ENCODE measurements at places on chromosomes 2 and 18. TPM values are rescaled to one million over a fixed set of nuclear protein-coding genes. Genes with fewer than 3 reads are reported as not detected.

DNA sequence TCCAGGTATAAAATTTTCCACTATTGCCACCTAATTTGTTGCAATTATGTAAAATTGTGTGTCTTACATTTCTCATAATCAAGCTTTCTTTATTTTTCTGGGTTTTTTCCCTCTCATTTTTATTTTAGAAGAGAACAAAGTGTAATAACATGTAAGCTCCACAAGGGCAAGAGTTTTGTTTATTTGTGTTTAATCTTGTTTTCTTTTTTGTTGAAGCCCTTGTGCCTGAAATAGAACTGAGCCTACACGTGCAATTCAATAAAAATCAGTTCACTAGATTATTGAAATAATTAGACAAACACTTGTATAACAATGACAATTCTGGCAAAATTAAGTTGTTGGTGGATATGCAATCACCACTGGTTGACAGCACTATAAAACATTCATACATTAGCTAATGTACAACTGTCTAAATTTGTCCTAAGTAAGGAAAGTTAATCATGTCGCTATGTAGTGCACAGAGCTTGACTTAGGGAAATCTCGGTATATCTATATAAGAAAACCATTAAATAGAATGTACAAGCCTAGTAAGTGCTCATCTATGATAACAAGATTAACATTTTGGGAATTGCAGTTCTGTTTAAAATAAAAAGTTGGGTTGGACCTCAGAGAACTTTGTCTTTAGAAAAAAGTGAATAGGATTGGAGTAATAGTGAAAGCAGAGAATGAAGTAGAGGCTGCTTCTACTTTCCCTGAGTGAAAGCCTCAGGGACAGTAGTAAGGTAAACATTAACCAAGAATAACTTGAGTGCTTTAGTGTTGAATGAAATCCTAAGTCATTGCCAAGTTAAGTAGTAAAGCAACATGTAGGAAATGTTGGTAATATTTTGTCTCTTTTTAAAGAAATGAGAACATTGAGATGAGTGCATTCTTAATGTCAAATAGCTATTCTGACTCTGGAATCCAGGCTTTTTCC lies 37.4 kb upstream of the NOL4 start:
- no peaks in the 10 kb centered on the region for H3K27me3 ChIP-seq
- H3K4me3 ChIP-seq = no peak overlapping the region
- no peaks in the 10 kb centered on the region for H3K4me1 ChIP-seq
- H3K36me3 ChIP-seq = no peaks in the 10 kb centered on the region

LBX2 gene
- total RNA-seq = 0.54 TPM

DNA sequence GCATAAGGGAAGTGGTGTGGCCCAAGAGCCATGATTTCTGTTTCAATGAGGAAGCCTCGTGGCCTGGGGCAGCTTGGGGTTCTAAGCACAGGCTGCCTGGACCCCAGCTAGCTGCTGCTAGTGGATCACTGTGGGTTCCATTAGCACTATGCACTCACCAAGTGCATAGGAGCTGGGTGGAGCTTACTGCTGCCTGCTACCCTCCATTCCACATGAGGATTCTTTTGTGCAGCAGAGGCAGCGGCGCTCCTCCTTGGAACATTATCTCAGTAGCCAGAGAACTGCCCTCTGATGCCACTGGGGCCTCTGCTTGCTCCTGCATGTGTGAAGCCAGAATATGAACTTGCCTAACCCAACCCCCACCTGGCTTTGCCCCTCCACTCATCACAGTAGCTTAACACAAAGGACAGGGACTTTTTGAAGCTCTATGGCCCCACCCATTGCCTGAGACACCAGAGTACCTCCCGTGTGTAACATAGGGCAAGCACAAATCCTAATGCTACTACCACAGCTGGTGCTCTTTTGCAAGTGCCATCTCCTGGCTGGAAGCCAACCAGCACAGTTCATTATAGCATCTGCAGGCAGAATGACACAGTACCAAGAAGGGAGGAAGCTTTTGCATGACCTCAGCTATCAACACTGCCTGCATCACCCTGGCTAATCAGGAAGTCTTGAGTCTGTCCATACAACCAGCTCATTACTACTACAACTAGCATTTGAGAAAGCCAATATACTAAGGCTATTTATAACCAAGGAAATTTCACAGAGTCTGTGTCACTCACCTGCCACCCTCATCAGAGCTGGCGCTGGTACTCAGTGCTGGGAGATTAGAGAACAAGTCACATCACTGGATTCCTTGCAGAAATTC lies 297.0 kb upstream of the GULP1 start:
- peaks cover 16% of the 10 kb centered on the region for H3K4me1 ChIP-seq
- no peak overlapping the region for H3K4me3 ChIP-seq
- DNase-seq = no peak
- H3K36me3 ChIP-seq = no peaks in the 10 kb centered on the region

- H3K27me3 ChIP-seq = no peaks in the 10 kb centered on the region
- peak overlapping the region; percentile 71 for H3K4me3 ChIP-seq
- no peak for DNase-seq
- H3K36me3 ChIP-seq = no peaks in the 10 kb centered on the region
Measured at GRCh38 chr2:84879584-84880394, 1.1 kb downstream of the TRABD2A start.

BAZ2B gene
- 73.8 TPM for total RNA-seq

TUBB8B gene
- not detected for total RNA-seq

HRH4 gene
- total RNA-seq = not detected

CFC1 gene
- total RNA-seq = not detected

DNA sequence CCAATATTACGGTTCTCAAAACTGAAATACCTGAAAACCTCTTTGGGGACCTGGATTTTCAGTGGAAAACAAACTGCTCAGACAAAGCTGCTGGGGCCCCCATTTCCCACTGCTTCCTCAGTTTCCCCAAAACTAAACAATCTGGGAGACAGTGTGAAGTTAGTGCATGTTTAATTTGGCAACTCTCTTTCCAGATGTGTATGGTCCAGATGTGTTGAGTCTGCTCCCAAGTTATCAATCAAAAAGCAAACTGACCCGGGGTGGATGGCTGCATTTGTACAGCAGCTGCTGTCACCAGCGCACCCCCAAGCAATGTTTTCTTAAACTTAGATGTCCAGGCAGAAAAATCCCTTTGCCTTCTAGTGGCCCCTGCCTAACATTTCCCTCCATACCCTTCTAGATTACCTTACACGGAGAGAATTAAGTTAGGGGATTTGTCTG lies 136.9 kb downstream of the COPS8 start:
- DNase-seq = no peak
- H3K36me3 ChIP-seq = no peaks in the 10 kb centered on the region
- H3K27me3 ChIP-seq = no peaks in the 10 kb centered on the region
- H3K27ac ChIP-seq = no peak overlapping the region

ZSWIM2 gene
- not detected for total RNA-seq

DNA sequence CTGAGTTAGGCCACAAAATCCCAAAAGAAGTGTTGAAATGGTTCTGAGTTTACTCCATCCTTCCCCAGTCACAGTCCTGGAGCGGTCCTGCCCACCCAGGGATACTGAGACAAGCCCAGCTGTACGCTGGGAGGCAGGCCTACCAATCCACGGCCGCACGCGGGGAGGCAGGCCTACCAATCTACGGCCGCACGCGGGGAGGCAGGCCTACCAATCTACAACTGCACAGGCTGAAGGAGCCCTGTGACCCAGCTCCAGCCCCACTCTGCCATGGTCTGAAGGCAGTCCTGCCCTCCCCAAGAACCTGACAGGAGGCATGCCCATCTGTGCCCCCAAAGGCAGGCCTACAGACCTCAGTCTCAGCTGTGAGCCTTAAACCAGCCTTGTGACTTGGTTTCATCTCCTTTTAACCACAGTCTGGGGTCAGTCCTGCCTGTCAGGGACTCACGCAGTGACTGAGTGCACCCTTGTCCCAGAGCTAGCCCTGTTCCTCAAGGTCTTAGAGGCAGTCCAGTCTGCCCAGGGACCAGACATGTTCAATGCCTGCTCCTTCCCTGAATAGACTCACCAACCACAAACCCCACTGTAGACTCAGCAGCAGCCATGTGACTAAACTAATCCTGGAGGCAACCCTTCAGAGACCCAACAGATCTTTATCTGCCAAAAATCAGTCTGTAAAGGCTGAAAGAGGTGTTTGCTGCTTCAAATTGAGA lies 36.8 kb downstream of the GPC1 start:
- no peaks in the 10 kb centered on the region for H3K4me1 ChIP-seq
- no peaks in the 10 kb centered on the region for H3K27me3 ChIP-seq
- peak; percentile 1 for DNase-seq
- no peak overlapping the region for H3K27ac ChIP-seq
- no peak overlapping the region for H3K4me3 ChIP-seq

DNA sequence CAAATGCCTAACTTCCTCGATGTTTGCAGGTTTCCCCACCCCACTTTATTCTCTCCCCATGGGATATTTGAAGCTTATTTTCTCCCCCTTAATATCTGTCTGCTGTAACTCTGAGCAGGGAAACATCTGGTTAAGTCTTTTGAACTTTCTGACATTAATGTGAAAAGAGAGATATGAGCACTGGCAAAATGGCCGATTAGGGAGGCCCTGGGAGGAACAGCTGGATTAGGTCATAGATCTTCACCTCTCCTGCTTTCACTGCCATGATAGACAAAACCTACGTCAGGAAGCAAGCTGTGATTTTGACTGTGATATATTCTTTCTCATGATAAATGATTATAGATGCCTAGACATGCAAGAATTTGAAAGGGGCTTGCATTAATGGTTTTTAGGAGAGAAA lies 43.6 kb downstream of the LYPD6B start:
- H3K36me3 ChIP-seq = no peaks in the 10 kb centered on the region
- no peak overlapping the region for H3K4me3 ChIP-seq
- no peaks in the 10 kb centered on the region for H3K27me3 ChIP-seq

GNAL gene
- 20.4 TPM for total RNA-seq

- H3K27me3 ChIP-seq = no peaks in the 10 kb centered on the region
- no peak for DNase-seq
- no peak overlapping the region for H3K27ac ChIP-seq
- no peak overlapping the region for H3K4me3 ChIP-seq
- H3K4me1 ChIP-seq = no peaks in the 10 kb centered on the region
Measured at GRCh38 chr2:166419616-166419934, 43.8 kb upstream of the SCN9A start.

DNA sequence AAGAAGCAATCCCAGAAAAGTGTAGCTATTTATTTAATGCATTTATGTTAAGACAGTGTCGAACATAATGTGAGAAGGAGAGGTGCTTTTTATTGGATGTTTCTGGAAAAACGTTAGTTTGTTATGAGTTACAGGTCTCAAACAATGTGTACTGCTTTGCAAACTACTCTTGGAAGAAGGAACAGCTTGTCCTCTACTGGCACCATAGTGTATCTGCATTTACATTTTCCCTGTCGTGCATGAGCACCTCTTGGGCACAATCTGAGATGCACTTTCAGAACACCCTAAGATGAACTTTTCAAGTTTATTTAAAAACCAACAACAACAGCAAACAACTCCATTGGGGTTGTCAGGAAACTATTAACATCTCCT lies 22.8 kb downstream of the CCNYL1 start:
- H3K36me3 ChIP-seq = no peaks in the 10 kb centered on the region
- no peaks in the 10 kb centered on the region for H3K27me3 ChIP-seq
- no peaks in the 10 kb centered on the region for H3K4me1 ChIP-seq
- no peak for DNase-seq
- no peak overlapping the region for H3K27ac ChIP-seq

SRD5A2 gene
- total RNA-seq = not detected

- no peak for DNase-seq
- H3K27me3 ChIP-seq = no peaks in the 10 kb centered on the region
- H3K36me3 ChIP-seq = no peaks in the 10 kb centered on the region
- H3K27ac ChIP-seq = no peak overlapping the region
Measured at GRCh38 chr2:122019724-122020123, 264.3 kb downstream of the TSN start.

VIT gene
- 23.9 TPM for total RNA-seq

DNA sequence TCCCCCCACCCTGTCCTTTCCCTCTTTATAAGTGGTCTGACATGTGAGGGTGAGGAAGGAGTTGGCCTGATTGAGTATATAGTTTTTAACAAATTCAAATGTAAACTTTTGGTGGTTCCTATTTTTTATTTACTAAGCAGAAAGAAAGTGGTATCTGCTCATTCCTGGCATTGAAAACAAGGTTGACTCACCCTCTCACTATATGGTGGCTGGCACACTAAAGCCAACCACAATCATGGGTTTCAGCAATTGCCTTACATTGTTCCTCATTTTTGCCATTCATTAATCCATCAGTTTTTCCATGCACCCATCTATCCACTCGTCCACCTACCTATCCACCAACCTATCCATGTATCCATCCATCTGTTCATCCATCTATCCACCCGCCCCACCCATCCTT lies 75.4 kb upstream of the IGFBP5 start:
- H3K27me3 ChIP-seq = no peaks in the 10 kb centered on the region
- H3K27ac ChIP-seq = no peak overlapping the region
- no peaks in the 10 kb centered on the region for H3K36me3 ChIP-seq
- H3K4me1 ChIP-seq = peaks cover 4% of the 10 kb centered on the region

- no peaks in the 10 kb centered on the region for H3K36me3 ChIP-seq
- H3K27me3 ChIP-seq = no peaks in the 10 kb centered on the region
- no peak for DNase-seq
- no peak overlapping the region for H3K27ac ChIP-seq
- no peak overlapping the region for H3K4me3 ChIP-seq
Measured at GRCh38 chr18:23970161-23971096, 44.1 kb upstream of the TTC39C start.

ESPNL gene
- not detected for total RNA-seq

DNA sequence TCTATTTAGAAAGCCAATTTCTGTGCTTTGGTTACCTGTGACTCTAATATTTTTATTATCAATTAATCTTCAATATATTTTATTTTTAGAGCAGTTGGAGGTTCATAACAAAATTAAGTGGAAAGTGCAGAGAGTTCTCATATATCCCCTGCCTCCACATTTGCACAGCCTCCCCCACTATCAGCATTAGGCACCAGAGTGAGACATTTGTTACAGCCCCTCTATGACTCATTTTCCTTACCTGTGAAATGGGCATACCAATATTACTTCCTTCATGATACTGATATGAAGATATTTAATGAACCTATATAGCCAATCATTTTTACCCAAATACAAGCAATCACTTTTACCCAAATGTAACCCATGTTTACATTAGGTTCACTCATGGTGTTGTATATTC lies 34.0 kb upstream of the CYTIP start:
- no peaks in the 10 kb centered on the region for H3K4me1 ChIP-seq
- DNase-seq = no peak
- H3K36me3 ChIP-seq = no peaks in the 10 kb centered on the region
- no peak overlapping the region for H3K27ac ChIP-seq
- H3K4me3 ChIP-seq = no peak overlapping the region

GRCh38 chr2:159147690-159148089 lies 138.8 kb downstream of the WDSUB1 start:
- no peak for DNase-seq
- no peaks in the 10 kb centered on the region for H3K36me3 ChIP-seq
- no peaks in the 10 kb centered on the region for H3K27me3 ChIP-seq
- no peak overlapping the region for H3K4me3 ChIP-seq

GRCh38 chr2:8172661-8173060 lies 509.2 kb upstream of the ID2 start:
- H3K36me3 ChIP-seq = no peaks in the 10 kb centered on the region
- no peak overlapping the region for H3K27ac ChIP-seq
- no peak overlapping the region for H3K4me3 ChIP-seq
- no peaks in the 10 kb centered on the region for H3K27me3 ChIP-seq

Data from thoracic aorta (tissue), 2 donors.